ENCODE measurements at places on chromosomes 3 and 15.

DNA sequence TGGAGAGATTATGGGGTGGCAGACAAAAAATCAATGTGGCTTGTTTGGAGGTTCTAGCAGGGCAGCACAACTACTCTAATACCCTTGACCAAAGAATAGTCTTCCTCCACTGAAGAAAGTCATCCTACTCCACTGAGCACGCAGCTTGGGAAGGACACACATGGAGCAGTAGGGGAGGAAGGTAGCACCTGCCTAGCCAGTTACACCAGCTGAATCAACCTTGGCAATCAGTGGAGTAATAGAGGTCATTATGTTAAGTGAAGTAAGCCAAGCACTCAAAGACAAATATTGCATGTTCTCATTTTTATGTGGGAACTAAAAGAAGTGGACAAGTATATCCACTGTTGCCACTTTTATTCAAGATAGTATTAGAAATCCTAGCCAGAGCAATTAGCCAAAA lies 555.8 kb upstream of the ALCAM start:
- DNase-seq: no peak

DNA sequence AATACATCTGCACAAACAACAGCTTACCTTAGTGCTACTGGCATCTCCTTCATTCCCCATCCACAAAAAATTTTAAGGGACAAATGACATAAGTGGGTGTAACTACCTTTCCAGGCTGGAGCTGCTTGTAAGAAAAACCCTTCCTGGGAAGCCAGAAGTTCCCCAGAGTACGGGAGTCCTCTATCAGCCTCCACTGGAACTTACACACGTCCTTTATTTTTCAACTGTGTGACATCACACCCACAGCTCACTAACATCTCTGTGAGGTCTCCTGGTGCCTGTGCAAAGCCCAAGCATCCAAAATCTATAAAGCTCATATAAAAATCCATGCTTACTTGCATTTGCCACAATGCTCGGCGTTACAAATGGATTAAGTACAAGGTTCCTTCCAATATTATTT lies 27.6 kb downstream of the LRIG1 start:
- no peak for DNase-seq

GRCh38 chr15:101044625-101045235 lies 125.6 kb downstream of the LRRK1 start:
- no peak for DNase-seq

DNA sequence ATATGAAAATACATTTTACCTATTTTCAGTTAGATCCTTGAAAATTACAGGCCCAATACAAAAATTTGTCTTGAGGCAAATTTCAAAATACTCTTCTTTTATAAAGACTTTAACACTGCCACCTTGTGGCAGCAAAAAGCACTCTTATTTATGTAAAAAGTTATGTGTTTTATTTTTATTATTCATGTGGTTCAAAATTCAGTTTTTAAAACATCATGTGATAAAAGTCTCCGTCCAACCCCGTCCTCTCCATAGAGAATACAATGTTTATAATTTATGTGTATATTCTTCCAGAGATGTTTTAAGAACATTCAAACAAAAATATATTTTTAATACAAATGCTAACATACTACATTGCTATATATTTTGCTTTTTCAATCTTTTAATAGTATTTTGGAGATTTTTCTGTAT lies 36.9 kb upstream of the TRIM59 start:
- peak; percentile 21 for DNase-seq

GRCh38 chr15:74869726-74870407 lies 3.3 kb downstream of the SCAMP2 start:
- DNase-seq: no peak

GRCh38 chr3:129522953-129523352 lies 5.5 kb upstream of the RHO start:
- DNase-seq: no peak

DNA sequence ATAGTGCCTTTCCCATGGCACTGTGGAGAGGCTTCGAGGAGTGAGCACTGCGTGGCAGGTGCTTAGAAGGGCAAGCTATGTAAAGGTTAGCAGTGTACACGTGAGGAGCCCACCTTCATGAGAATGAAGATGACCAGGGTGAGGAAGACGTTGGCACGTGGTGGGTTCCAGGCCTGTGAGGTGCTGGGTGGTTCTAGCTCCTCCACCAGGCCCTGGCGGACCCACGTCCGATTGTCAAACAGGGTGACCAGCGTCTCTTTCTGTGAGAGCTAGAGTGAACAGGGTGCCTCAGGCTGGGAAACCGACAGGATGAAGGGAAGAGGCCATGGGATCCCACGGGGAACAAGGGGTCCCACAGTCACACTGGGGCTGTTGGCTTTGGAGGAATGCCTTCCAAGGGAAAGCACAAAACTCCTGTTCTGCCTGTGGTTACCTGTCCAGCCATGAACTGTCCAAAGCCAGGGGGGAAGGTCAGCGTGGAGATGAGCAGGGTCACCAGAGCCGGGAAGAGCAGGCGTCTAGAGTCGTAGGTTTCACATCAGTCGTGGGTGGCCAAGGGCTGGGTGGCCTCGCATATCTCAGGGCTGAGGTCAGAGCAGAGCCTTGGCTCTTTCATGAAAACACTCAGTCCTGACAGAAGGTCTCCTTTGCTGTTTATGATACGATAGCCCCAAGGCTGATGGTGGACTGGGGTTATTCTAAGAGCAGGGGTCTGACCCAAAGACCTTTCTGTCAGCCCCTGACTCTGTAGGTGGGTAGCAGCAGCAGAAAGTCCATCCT lies 6.0 kb downstream of the CLCN2 start:
- no peak for DNase-seq

DNA sequence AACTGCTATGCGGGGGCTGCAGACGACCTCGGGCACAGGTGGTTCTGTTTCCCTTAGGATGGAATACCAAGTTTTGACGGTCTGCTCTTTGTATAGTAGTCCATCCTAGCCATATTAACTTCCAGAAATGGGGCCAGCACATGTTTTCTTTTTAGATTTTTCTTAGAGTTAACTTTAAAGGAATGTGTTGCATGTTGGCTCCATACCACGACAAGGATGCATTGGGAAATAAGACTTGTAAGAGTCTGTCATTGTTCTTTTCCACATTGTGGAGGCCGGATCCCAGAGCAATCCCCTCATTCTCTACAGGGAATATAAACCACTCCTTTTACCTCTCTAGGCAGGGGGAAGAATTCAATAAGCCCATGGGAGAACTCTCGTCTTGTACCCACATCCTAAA lies 87.1 kb upstream of the PLSCR4 start:
- DNase-seq: no peak

DNA sequence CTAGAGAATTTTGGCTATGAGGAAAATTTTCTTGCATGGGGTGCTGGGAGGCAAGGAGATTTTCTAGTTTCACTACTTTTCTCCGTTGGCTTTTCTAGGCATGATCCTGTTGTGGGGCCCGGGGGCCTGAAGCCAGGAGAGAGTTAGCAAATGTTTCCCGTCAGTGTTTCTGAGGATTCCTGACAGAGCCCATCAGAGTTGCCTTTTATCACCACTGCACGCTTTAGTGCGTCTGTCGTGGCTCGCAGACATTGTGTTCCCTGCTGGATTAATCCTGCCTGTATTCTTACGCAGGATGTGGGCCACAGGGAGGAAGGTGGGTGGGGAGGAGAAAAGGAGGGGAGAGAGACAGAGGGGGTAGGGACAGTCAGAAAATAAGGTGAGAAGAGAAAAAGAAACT lies 18.1 kb upstream of the BOC start:
- DNase-seq: no peak

DNA sequence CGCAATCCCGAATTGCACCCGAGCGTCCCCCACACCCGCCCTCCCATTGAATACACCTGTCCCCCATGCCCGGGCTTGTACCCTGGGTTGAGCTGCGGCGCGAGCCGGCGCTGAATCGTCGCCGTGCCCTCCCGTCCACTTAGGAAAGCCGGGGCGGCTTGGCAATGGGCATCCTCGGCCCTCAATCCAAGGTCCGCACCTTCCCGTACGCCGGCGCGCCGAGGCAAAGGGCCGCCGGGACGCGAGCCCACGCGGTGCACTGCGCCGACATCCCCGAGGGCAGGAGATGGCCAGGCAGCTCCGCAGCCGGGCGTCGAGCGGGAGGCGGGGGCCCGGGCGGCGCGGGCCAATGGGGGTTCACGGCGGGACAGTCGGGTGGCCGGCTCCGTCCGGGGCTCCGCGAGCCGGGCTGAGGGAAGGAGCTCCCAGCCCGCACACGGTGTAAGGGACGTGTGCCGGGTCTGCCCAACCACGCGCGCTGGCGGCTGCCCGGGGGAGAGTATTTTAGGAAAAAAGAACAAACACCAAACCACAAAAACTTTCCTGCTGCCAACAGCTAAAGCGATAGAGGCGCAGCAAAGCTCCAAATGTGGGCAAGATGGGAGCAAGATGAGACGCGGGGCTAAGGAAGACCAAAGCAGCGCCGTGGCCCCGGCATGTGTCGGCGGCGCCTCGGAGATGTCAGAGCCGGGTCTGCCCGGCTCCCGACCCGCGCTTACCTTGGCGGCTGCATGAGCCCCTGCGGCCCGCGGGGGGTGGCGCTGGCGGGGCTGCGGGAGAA lies 621 bp downstream of the RGMA start:
- DNase-seq: peak; percentile 68

DNA sequence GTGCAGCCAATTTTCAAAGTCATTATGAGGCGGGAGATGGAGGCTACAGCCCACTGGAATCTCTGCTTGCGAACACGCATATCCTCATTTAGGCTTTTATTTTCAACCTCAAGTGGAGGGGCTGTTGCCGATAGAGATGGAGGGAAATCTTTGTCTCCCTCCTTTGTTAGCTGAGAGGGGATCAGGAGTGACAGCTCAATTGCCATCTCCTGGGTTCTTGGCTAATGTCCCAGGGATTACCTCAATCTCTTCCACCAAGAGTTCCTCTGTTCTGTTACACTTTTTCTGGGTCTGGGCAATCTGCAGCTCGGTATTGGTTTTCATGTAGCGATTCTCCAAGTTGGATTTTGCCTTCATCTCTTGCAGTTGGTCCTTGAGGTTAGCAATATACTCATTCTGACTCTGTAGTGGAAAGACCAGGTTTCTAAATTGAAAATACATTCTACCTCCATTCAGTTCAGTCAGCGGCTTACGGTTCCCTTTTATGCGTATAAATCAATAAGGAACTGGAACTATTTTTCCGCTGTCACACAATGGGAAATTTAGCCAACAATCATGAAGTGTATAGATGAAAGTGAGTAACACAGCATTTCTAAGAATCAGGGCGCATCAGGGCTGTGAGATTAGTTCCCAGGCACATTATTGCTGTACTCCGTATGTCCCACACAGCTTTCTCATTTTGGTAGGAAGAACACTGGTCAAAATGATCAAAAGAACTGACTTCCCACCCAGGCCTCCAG lies 36.2 kb upstream of the RPL35A start:
- no peak for DNase-seq

DNA sequence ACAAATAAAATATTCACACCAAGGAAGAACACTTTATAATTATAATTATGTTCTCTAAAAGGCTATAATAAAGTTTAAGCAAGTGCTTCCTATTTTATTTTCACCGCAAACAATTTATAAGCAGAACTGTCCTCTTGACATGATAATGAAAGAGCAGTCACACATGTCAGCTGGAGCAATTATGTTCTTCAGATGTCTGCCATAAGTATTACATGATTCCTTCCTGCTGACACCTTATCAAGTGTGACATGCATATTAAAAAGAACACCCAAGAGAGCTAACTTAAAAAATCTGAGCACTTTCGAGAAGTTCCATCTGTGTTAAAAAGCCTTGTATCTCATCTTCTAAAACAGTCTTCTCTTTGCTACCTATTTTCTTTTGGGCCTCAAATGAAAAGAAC lies 249.5 kb downstream of the SQOR start:
- DNase-seq: no peak

DNA sequence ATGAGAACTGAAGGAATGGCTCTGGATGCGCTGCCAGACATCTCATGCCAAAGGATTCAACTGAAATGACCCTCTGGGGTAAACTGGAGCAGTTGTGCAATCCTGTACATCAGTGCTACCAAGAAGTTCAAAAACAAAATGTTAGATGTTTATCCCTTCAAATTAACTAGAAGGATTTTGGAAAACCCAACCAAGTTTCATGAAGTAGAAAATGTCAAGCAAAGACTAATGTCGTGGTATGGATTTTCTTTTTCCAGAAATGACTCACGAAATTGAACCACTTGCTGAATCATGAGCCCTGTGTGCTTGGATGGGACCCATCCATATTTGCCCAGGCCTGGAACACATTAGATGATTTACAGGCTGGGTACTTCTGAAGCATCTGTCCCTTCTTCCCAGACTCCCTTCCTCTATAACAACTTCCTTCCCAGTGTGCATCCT lies 101.6 kb downstream of the LRTM1 start:
- DNase-seq: no peak

DNA sequence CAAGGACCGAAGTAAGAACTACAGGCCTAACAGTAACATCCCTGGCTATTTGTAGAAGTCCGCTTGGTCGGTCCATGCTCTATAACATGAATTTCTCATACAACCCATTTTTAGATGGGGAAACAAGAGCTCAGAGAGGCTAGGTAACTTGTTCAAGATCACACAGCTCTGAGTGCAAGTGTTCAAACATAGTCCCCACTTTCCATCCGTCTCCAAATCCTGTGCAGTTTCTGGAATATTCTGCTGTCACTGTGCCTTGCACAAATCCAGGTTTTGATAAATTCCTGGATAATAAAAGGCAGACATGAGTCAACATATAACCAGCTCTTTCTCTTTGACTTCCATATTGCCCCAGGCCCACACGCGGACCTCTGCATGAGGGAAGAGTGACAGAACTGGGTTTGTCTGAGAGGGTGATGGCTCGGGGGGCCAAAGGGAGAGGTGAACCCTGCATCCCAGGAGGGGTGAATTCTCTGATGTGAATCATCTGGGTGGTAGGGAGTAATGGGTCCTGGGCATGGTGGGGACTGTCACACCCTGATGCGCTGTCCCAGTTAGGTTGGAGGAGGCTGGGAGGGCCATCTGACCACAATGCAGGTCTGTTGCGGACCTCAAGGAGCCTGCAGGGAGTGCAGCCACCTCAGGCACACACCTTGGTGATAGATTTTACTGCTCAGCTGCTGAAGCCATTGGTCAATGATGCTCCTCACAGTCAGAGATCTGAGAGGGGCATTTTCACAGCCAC lies 162.2 kb downstream of the SMAD6 start:
- no peak for DNase-seq

- no peak for DNase-seq
Measured at GRCh38 chr3:120798346-120798745, 55.8 kb downstream of the GTF2E1 start.

GRCh38 chr3:140247775-140248174 lies 312.8 kb downstream of the CLSTN2 start:
- DNase-seq: peak; percentile 94

- DNase-seq: no peak
Measured at GRCh38 chr3:106425026-106425425, 556.2 kb upstream of the CBLB start.

GRCh38 chr15:84878504-84878903 lies 6.0 kb upstream of the SLC28A1 start:
- DNase-seq: peak; percentile 39

GRCh38 chr15:67828278-67828968 lies 3.1 kb downstream of the SKOR1 start:
- DNase-seq: no peak

All from T47D (cell line).